ENCODE measurements at places on chromosomes 7 and 10.

- DNase-seq, result no peak
Measured at GRCh38 chr10:73601486-73601921, 10.4 kb upstream of the USP54 start.

GRCh38 chr10:77036993-77037734, 600.4 kb downstream of the KCNMA1 start:
- no peak for DNase-seq

DNA sequence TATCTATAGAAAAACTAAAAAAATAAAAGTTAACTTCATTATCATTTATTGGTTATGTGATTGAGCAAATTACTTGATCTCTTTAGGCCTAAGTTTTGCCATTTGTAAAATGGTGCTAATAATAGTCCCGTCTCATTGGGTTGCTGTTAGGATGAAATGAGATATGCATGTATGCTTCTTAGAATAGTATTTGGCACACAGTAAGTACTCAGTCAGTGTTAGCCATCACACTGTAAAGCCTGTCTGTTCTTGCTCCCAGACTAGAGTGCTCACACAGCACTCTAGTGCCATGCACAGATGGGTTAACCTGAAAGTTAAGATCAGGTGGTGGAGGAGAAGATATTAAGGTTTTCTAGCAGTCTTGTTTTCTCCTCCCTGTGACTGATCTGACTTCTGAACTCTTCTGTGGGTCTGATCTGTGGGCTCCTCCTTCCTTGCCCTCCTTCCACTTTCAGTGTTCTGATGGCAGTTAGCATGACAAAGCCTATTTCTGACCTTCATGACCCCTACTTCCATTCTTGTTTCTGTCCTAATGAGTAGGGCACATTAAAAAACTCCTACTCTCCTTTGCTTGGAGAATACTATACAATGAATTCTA, 167.5 kb downstream of the RNLS start:
- no peak for DNase-seq

GRCh38 chr7:15816835-15817426, 130.4 kb upstream of the MEOX2 start:
- DNase-seq, result no peak

DNA sequence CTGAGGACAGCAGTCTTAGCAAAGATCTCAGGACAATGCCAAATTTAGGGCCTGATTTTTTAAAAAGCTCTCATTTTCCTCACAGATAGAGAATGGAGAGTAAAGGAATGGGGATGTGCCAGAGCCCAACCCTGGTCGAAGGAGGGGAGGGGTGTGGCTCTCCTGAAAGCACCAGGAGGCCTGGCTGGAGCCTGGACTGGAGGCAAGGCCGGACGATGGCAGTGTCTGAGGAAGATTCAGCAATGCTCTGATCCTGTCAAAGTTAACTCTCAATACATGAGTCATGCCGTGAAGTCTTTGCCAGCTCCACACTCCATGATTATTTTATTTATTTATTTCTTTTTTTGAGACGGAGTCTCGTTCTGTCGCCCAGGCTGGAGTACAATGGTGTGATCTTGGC, 108.3 kb downstream of the UPF2 start:
- DNase-seq, result no peak

GRCh38 chr10:3452683-3453361, 280.2 kb upstream of the PITRM1 start:
- no peak for DNase-seq

- no peak for DNase-seq
Measured at GRCh38 chr7:102468478-102469350, 3.9 kb downstream of the LRWD1 start.

DNA sequence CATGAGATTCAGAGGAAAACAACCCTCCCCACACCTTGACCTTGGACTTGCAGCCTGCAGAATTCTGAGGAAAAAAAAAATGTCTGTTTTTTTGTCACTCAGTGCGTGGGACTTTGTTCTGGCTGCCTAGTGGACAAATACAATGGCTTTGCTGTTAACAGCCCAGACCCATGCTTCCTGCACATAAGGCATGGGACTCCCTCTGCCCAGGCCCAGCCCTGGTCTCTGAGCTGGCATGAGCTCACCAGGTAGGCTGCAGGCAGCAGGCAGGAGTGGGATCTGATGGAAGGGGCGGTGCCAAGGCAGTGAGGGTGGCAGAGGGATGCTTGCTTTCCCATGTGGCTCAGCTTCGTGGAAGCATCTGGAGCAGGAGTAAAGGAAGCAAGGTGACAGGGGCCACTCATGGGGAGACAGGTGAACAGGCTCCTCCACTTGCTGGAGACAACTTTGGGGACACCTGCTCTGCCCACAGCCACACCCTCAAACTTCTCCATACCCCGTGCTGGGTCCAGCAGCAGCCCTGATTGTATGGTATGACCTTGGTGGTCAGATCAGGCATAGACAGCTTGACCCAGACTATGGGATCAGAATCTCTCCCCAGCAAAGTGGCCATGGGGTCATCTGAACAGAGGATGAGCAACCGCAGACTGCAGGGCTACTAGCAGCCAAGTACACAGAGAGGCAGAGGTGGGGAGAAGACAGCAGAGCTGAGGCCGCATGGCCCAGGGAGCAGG, 27.0 kb downstream of the ANXA8 start:
- no peak for DNase-seq

DNA sequence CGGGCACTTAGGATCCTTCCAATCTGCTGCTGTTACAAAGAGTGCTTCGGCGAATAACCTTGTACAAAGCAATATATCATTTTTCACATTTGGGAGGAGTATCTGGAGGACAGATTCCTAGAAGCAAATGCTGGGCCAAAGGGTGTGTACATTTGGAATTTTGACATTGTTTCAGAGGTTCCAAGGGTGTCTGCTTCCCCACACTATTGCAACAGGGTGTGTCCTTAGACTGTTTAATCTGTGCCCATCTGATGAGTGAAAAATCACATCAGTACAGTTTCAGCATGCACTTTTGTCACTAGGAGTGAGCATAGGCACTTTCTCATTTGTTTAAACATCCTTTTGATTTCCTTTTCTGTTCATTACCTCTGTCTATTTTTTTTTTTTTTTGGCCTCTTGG, 8.6 kb upstream of the ELFN1 start:
- no peak for DNase-seq

DNA sequence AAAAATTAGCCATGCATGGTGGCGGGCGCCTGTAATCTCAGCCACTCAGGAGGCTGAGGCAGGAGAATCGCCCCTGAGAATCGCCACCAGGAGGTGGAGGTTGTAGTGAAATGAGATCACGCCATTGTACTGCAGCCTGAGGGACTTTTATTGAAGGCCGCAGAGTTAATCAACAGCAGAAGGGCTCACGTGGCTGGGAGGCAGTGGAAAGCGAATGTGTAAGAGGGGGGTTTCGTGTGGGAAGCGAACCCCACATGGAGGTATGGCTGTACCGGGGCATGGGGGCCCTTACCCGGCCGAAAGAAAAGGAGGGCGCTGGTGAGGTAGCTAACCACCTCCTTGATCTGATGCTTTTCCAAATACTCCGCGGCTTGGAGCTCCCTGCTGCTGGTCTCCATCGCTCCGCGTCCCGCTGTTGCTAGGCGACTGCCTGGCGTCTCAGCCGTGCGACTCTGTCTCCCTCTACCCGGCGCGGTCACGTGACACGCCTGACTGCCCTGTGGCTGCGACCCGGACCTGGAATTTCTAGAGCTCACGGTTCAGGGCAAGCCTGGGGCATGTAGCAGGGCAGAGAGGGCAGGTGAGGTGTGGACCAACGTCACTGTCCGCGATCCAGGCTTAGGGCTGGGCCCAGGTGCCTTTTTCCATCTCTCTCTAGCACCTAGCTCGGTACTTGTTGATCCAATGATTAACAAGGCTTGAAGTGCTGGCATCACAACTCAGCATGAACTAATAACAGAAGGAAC, at the start of gene EFCAB10:
Gene EFCAB10, minus strand, starts transcription at position 428 of the 746 bp plus-strand sequence. Its CDS starts 30 bp downstream, at position 398.
- peak; percentile 71 for DNase-seq

DNA sequence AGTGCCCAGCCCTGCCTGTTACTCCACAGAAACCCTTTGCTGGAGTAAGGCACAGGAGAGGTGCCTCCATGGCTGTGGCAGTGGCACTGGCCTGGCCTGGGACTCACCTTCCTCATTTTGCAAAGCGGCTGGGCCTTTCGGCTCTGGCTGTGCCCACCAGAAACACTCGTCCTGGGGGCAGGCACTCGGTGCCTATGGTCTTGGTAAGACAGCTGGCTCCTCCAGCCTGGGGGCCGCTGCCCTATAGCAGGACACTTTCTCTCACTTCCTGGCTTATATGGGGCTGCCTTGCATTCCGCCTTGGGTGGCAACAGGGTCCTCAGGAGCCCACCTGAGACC, 13.2 kb downstream of the ZMIZ1 start:
- no peak for DNase-seq

DNA sequence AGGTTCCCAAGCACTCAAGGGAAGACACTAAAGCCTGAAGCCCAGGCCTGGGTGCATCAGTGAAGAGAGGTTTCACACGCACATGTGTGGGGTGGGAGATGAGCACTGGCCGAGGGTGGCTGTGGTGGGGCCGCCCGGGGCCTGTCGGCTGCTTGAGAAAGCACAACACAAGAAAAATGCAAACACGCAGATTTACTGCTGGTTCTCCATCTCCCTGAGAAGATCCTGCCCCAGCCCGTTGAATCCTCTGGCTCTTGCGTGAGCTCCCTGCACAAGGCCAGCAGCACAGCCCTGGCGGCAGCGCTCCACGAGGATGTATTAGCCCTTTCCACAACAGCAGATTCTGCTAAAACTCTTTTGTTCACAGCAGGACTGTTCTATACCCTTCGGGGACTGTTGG, 6.2 kb downstream of the ZNF511 start:
- no peak for DNase-seq
